ENCODE measurements at places on chromosomes 6 and 20.

DNA sequence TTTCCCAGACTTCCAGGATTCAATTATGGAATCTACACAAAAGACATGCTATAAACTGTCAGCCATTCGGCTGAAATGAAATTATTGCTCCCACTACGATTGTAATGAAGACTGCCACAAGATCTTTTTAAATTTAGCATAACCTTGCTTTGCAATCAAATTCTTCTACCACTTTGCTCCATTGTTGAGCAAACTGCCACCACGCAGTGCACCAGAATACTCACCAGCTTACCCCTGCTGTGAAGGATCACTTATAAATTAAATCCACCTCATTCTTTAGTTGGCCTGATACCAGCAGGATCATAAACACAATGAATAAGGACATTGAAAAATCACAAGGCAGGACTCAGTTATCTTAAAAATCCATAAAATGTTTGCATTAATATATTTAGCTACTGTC, 151.8 kb upstream of the PRND start:
- no peak for DNase-seq

GRCh38 chr6:52546192-52546591, 30.7 kb downstream of the TRAM2 start:
- no peak for DNase-seq

- DNase-seq: no peak
Observed at GRCh38 chr6:152232501-152233151, 404.5 kb downstream of the SYNE1 start.

DNA sequence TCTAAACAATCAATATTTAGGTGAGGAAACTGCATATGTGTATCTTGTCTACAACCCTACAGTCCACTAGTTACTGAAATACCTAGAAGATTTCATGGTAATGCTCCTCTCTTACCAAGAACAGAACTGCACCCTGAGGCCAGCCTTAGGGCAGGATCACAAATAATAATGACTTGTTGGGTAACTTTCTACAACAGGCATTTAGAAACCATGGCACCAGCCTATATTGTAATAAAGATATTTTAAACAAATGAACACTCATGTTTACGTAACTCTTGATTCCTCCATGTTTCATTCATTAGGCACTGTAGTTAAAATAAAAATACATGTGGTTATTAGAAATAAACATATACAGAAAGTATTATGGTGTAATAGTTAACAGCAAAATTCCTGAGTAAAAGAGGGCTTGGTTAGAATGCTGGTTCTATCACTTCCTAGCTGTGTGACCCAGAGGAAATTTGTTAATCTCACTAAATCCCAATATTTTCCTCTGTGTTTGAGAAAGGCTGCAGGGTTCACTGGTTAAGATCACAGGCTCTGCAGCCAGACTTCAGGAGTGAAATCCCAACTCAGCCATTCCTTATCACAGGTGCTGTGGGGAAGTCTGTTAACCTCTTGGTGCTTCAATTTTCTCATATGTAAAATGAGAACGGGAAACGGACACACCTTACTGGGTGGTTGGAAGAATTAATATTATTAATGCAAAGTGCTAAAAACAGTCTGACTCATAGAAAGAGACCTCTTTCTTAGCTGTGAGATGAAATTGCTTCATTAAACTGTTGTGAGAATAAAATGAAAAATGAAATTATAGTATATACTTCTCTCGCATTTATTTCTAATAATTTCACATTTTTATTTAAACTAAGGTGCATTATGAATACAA, 8.5 kb downstream of the HMGN3 start:
- no peak for DNase-seq
